ENCODE measurements at places on chromosomes 13 and 19. TPM values are rescaled to one million over a fixed set of nuclear protein-coding genes. Genes with fewer than 3 reads are reported as not detected.

The PRTN3 gene
- not detected for total RNA-seq

The B3GNT8 gene
- total RNA-seq = 2.1 TPM

DNA sequence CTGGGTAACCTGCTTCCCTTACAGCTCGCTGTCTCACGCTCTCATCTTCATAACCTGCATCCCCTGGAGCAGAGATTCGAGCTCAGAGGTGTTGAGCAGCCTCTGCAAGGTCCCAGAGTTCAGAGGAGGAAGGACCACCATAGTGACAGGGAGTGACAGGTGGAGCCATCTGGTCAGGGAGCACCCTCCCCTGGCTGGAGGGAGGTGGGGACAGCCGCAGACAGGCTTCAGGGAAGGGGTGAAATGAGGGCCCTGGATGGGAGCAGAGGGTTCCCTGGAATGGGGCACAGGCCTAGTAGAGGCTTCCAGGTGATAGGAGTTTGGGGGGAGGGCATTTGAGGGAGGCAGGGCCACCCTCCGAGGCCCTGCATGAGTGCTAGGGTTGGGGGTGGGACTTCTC is 82.1 kb downstream of the ZNF429 start:
- no peak overlapping the region for H3K27ac ChIP-seq
- H3K27me3 ChIP-seq = no peaks in the 10 kb centered on the region
- H3K36me3 ChIP-seq = no peaks in the 10 kb centered on the region

DNA sequence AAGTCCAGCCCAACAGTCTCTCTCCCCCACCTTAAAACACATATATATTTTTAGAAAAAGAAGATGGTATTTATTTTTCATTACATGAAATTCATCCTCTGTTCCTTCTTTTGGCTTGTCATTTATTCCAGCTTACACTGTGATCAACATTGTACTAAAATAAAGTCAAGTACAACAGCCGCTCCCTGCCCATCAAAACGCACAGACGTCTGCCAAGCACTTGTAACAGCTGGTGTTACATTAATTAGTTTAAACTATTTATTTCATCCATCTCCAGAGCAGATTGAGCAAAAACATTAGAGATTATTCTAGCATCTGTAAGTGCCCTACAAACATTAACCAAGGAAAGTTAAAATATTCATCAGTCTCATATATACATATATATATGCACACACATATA is 350.5 kb downstream of the DACH1 start:
- no peaks in the 10 kb centered on the region for H3K4me1 ChIP-seq
- DNase-seq = no peak
- H3K4me3 ChIP-seq = no peak overlapping the region
- H3K27me3 ChIP-seq = no peaks in the 10 kb centered on the region
- no peaks in the 10 kb centered on the region for H3K36me3 ChIP-seq

The IL4I1 gene
- total RNA-seq = 3.7 TPM

DNA sequence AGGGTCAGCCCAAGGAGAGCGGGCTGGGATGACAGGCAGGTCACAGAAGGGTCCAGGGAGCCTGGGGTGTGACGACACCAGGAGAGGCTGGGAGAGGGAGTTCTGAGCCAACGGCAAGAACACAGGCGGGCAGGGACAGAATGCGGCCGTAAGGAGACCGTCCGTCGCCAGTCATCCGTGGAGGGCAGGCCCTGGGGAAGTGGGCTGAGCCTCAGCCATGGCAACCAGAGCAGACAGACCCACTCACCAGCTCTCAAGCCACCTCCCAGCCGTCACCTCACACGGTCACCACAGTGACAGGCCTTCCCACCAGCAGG is 3.7 kb upstream of the TMEM86B start:
- H3K36me3 ChIP-seq = peaks cover 49% of the 10 kb centered on the region
- no peak overlapping the region for H3K4me3 ChIP-seq
- H3K4me1 ChIP-seq = peaks cover 2% of the 10 kb centered on the region
- H3K27me3 ChIP-seq = no peaks in the 10 kb centered on the region
- H3K27ac ChIP-seq = no peak overlapping the region
